ENCODE measurements at places on chromosomes 3 and 15.

DNA sequence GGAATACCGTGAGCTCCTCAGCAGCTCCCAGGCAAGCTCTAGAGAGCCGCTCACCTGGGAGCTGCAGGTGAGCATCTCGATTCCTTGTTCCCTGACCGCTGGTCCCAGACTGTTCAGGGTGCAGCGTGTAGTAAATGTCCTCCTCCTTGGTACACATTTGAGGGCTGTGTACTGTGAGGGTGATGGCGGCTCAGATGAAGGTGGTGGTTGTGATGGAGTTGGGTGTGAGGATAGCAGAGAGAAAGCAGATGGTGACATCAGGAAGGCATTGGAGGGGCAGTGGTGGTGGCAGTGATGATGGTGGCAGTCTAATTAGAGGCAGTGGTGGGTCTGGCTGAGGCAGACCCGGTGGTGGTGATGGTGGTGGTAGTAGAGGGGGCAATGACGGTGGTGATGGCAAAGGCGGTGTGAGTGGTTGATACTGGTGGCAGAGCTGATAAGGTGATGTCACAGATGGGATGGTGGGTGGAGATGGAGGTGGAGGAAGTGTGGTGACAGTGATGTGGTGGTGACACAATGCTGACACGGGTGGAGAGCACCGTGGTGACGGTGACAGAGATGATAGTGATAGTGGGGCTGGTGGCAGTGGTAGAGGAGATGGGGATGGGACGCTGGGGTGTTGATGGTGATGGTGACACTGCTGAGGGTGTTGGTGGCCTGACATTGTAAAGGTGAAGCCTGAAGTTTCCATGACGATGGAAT is at the start of gene DNAJB8:
DNAJB8 (minus strand) TSS at position 51 of the 702 bp plus-strand sequence. CDS start 3,645 bp downstream, outside the sequence.
- DNase-seq, result no peak

DNA sequence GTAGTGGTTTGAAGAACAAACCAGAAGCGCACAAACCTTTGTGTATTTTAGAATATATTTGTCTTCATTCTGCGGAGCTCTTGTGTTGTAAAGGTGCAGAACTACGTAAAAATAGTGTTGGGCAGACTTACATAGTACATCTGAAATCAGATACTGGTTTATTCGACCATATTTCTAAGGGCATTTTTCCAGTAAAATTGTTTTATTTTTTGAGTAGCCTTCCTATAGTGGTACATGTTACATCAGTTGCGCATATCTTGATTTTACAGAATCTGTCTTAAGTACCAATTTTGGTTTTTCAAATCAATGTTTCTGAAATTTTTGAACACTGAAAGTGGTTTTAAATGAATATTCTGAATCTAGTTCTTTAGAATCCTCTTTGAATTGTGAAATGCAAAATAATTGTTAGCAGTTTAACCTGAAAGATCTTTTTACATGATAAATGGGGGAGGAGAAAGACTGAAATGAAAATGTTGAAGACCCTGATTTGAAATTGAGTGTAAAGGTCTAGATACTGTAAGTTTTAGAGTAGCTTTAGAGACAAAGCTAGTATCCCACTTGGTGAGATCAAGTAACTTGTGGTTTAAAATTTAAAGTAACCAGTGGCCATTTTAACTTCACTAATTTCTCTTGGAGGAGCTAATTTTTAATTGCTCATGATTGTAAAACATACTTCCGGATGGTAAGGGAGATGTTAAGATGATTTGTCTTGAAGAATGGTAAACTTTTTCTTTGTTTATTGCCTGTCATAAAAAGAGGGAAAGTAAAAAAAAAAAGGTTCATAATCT is 15.5 kb upstream of the CHD2 start:
- no peak for DNase-seq

DNA sequence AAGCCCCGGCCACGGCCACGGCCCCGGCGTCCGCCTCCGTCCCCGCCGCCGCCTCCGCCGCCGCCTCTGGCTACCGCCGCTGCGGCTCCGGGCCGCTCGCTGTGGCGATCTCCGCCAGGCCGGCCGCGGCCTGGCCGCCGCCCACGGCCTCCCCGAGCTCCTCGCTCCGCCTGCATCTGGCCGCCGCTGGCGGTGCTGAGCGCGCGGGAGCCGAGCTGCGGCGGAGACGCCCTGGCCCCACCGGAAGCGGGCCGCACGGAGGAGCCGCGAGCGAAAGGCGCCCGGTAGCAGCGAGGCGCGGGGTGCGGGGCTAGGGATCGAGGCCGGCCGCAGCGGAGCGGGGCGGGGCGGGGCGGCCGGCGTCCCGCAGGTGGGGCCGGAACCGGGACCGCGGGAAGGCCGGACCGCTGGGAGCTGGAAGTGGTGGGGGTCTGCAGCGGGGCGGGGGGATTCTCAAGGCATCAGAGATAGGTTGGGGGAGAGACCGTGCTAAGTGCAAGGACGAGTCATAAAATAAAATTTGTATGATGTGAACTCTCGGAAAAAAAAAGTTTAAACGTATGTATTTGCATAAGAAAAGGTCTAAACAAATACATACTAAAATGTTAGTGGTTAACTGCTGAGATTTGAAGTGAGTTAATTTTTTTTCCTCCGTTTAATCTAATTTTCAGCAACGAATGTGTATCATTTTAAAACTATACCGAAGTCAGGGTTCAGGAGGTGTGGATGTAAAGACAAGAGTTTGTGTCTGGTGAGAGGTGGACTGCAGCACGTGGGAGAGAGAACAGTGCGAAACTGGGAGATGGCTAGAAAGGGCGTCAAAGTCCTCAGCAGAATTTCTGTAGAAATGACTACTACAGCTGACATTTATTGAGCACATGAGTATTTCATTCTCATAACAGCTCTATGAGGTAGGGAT is at the start of gene AVEN:
AVEN (minus strand) TSS at position 334 of the 919 bp plus-strand sequence; CDS start at position 176, 158 bp downstream.
- peak; percentile 41 for DNase-seq

- no peak for DNase-seq
These were observed 481.7 kb downstream of the ZPLD1 start for GRCh38 chr3:102916532-102916931.

GRCh38 chr15:88839146-88839545 is 35.9 kb downstream of the ACAN start:
- no peak for DNase-seq

- no peak for DNase-seq
These were observed 269.2 kb downstream of the ZBBX start for GRCh38 chr3:167110901-167111300.

- DNase-seq, result no peak
These were observed 98.1 kb upstream of the HACD2 start for GRCh38 chr3:123682781-123683504.

DNA sequence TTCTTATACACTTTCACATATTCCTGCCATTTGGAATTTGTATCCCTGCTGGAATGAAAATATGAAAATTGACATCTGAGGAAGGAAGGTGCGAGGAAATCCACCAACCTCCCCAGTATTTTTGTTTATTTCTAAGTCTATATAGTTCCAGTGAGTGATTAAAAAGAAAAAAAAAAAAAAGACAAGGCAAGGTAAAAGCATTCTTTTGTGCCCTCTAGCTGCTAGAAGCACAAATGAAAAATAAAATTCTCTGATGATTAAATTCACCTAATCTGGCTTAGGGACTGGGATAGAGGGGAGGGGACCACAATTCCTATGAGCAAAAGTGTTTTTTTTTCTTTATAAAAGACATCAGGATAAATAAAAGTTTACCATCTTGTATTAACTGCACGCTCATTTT is 370.9 kb downstream of the NR2F2 start:
- no peak for DNase-seq

GRCh38 chr3:179302111-179302510 is 20.7 kb upstream of the ZNF639 start:
- DNase-seq, result no peak

DNA sequence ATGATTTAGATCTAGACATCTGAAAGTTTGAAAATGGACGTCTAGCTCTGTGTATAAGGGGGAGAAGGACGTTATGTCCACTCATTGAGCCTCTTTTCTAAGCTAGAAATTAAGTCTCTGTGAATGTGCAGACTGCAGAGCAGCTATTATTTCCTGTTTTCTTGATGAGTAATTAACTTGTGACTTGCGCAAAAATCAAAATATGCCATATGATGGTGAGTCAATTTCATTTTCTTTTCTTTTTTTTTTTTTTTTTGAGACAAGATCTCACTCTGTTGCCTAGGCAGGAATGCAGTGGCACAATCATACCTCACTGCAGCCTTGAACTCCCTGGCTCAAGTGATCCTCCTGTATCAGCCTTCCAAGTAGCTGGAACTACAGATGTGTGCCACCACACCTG is 14.1 kb downstream of the LACTB start:
- DNase-seq, result no peak

- DNase-seq, result no peak
These were observed 251.5 kb upstream of the CBLB start for GRCh38 chr3:106120356-106120755.

- no peak for DNase-seq
These were observed 34.7 kb downstream of the SHC4 start for GRCh38 chr15:48928877-48929538.

GRCh38 chr3:109784285-109784684 is 446.9 kb upstream of the DPPA4 start:
- no peak for DNase-seq

DNA sequence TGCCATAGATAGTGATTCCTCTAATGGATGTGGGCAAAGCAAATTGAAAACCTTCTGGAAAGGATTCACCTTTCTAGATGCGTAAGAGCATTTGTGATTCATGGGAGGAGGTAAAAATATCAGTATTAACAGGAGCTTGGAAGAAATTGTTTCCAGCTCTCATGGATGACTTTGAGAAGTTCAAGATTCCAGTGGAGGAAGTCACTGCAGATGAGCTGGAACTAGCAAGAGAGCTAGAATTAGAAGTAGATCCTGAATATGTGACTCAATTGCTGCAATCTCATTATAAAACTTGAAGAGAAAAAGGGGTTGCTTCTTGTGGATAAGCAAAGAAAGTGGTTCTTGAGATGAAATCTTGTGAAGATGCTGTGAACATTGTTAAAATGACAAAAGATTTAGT is 88.0 kb upstream of the ACKR4 start:
- no peak for DNase-seq

GRCh38 chr15:64596701-64597476 is 136.5 kb downstream of the ZNF609 start:
- DNase-seq, result no peak

DNA sequence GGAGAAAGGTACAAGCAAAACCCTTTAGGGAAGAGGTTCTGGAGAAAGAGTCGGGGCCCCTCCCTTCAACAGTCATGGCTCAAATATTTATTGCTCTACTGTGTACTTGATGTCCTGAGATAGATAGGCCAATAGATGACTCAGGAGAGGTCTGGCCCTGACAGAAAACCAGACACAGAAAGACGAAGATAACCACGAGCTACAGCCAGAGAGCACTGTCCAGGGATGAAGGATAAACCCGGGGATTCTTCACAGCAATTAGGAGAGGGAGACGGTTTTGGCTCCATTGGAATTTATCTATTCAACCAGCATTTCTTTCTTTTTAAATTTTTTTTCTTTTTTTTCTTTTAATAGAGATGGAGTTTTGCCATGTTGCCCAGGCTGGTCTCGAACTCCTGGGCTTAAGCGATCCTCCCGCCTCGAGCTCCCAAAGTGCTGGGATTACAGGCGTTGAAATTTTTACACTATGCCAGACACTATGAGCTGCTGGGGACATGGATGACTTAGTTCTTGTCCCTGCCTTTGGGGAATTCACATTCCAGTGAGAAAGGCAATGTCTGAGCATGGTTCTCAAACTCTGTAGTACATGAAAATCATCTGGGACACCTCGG is 4.6 kb upstream of the CIDEC start:
- no peak for DNase-seq

- no peak for DNase-seq
These were observed 71.5 kb downstream of the ZMAT3 start for GRCh38 chr3:179000144-179000543.

DNA sequence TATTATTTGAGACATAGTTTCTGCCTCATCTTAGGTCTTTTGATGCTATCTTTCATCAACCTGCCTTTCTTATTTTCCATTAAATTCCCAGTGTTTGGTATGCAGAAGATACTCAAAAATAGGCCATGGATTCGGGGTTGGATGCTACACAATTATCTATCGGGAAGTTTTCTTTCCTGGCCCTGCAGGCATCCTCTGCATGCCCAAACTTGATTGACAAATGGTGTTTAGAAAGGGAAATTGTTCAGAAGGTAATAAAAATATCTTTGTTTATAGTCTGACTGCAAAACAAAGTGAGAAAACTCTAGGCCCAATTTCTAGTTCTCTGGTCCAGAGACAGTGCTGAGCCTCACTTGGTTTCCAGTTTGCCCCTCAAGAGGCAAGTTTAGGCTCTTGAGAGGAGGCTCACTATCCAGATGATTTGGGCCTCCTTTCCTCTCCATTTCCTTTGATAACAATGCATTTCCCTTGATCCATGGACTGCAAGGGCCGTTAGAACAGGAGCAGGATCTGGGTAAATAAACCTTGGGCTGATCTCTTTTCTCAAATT is 157.1 kb upstream of the DPH6 start:
- DNase-seq, result no peak

DNA sequence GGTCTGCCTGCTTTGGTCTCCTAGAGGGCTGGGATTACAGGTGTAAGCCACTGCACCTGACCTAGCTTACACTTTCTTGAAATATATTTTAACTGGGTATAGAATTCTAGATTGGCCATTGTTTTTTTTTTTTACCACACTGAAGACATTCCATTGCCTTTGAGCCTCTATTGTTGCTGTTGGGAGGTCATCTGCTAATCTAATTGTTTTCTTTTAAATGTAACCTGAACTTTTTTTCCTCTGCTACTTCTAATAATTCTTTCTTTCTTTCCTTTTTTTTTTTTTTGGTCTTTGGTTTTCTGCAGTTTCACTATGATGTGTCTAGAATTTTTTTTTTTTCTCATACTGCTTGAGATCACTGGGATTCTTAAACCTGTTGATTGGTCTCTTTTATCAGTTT is 28.1 kb downstream of the ERICH6 start:
- no peak for DNase-seq

- DNase-seq, result no peak
These were observed 455.9 kb upstream of the NR2F2 start for GRCh38 chr15:95874637-95875036.

DNA sequence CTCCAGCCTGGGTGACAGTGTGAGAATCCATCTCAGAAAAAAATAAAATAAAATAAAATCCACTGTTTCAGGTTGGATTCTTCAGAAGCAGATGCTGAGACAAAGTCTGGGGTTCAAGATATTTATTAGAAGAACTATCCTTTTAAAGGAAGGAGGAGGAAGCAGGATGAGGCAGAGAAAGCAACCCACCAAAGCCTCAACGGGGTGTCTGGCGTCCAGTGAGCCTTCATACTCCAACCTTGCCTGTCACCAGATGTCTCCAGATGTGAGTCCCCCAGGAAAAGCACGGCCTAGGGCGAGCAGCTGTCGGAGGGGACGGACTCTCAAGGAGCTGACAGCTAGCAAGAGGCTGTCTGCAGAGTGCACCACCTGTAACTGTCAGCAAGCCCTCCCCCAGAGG is 37.3 kb downstream of the MB21D2 start:
- DNase-seq, result no peak

- DNase-seq, result no peak
These were observed 54.2 kb upstream of the RPL32 start for GRCh38 chr3:12895391-12896062.

GRCh38 chr3:42473083-42473932 is 29.1 kb upstream of the VIPR1 start:
- DNase-seq, result no peak

GRCh38 chr3:195690951-195691350 is 29.8 kb upstream of the MUC20 start:
- DNase-seq, result no peak

All from T-helper 9 cell (primary cell).